ENCODE measurements at places on chromosomes 13 and 19. TPM values are rescaled to one million over a fixed set of nuclear protein-coding genes. Genes with fewer than 3 reads are reported as not detected.

TMEM255B gene
- total RNA-seq, result 1.3 TPM

GFY gene
- total RNA-seq, result not detected

ATP4B gene
- total RNA-seq, result not detected

LILRA1 gene
- total RNA-seq, result not detected

- no peaks in the 10 kb centered on the region for H3K4me1 ChIP-seq
- no peak overlapping the region for H3K27ac ChIP-seq
- no peak for DNase-seq
- H3K4me3 ChIP-seq, result no peak overlapping the region
- H3K36me3 ChIP-seq, result no peaks in the 10 kb centered on the region
- no peaks in the 10 kb centered on the region for H3K27me3 ChIP-seq
Measured at GRCh38 chr19:35789195-35789977, 14.0 kb downstream of the ARHGAP33 start.

DNA sequence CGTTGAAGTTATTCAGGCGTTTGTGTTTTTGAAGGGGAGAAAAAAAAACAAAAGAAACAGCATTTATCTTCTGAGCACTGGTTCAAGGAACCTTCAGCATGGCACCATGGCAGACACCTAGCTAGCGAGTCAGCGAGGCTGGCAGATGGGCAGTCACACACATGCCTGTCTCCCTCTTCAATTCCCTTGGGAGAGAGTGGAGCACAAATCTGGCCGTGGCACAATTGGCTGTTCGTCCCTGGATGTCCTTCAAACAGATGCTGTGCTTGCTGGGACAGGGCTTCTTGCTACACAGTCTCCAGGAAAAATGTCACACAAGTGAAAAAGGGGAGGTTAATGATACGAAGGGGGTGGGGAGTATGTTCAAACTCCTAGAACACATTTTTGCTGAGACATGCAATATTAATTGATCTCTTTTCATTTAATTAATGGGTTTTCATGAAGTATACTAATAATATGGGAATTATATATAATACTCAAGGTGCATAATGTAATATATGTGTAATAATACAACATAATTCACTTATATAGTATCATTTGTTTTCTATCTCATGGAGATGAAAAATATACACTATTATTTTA lies 1674.5 kb upstream of the SLC10A2 start:
- no peaks in the 10 kb centered on the region for H3K27me3 ChIP-seq
- no peaks in the 10 kb centered on the region for H3K4me1 ChIP-seq
- H3K36me3 ChIP-seq, result no peaks in the 10 kb centered on the region
- no peak overlapping the region for H3K4me3 ChIP-seq
- H3K27ac ChIP-seq, result no peak overlapping the region

- no peak for DNase-seq
Measured at GRCh38 chr13:45932676-45933075, 81.1 kb upstream of the SIAH3 start.

- no peaks in the 10 kb centered on the region for H3K4me1 ChIP-seq
- H3K27ac ChIP-seq, result no peak overlapping the region
- no peaks in the 10 kb centered on the region for H3K36me3 ChIP-seq
Measured at GRCh38 chr13:61777271-61777670, 361.6 kb upstream of the PCDH20 start.

DNA sequence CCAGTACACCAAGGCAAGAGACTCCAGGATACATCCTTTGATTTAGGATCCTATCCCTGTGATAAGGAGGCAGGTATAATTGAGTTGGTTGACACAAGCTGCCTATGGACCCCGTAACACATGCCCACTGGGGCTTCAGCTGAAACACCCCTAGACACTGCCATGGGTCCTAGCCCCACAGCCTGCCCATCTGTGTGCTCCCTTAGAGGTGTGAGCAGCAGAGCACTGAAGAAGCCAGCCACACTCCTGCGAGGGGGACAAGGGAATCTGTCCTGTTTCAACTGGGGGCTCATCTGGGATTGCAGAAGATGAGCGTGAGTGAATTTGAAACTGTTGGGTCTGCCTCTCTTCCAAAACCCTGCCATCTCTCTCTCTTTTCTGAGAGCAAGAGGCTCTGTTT lies 385.9 kb upstream of the SLITRK6 start:
- H3K4me1 ChIP-seq, result no peaks in the 10 kb centered on the region
- H3K4me3 ChIP-seq, result no peak overlapping the region
- no peak overlapping the region for H3K27ac ChIP-seq

- H3K4me1 ChIP-seq, result peaks cover 23% of the 10 kb centered on the region
- no peak for DNase-seq
- peaks cover 5% of the 10 kb centered on the region for H3K27me3 ChIP-seq
- peaks cover 86% of the 10 kb centered on the region for H3K36me3 ChIP-seq
Measured at GRCh38 chr19:51901860-51902259, 3.0 kb downstream of the ZNF649 start.

DNA sequence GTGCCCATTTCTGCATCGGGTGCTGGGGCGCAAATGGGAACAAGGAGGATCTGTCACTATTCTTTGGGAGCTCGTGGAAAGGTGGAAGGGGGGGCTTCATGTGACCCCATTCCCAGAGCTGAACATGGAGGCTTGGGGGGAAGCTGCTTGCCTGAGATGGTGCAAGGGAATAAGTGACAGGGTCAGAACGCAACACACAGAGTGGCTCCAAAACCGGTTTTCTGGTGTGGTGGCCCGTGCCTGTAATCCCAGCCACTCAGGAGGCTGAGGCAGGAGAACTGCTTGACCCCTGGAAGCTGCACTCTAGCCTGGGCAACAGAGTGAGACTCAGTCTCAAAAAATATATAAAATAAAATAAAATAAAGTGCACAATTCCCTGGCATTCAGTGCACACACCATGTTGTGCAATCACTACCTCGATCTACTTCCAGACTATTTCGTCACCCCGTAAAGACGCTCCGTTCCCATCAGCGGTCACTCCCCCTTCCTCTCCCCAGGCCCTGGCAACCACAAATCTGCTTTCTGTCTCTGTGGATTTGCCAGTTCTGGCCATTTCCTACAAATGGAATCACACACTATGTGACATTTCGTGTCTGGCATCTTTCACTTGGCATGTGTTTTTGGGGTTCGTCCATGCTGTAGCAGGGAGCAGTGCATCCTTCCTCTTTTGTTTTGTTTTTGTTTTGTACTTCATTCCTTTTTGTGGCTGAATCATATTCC lies 18.2 kb upstream of the COMP start:
- no peak overlapping the region for H3K27ac ChIP-seq
- H3K4me1 ChIP-seq, result peaks cover 3% of the 10 kb centered on the region
- H3K4me3 ChIP-seq, result no peak overlapping the region
- H3K36me3 ChIP-seq, result no peaks in the 10 kb centered on the region

- H3K4me3 ChIP-seq, result no peak overlapping the region
- H3K36me3 ChIP-seq, result no peaks in the 10 kb centered on the region
- H3K27me3 ChIP-seq, result no peaks in the 10 kb centered on the region
Measured at GRCh38 chr13:59519819-59520218, 643.9 kb downstream of the DIAPH3 start.

DNA sequence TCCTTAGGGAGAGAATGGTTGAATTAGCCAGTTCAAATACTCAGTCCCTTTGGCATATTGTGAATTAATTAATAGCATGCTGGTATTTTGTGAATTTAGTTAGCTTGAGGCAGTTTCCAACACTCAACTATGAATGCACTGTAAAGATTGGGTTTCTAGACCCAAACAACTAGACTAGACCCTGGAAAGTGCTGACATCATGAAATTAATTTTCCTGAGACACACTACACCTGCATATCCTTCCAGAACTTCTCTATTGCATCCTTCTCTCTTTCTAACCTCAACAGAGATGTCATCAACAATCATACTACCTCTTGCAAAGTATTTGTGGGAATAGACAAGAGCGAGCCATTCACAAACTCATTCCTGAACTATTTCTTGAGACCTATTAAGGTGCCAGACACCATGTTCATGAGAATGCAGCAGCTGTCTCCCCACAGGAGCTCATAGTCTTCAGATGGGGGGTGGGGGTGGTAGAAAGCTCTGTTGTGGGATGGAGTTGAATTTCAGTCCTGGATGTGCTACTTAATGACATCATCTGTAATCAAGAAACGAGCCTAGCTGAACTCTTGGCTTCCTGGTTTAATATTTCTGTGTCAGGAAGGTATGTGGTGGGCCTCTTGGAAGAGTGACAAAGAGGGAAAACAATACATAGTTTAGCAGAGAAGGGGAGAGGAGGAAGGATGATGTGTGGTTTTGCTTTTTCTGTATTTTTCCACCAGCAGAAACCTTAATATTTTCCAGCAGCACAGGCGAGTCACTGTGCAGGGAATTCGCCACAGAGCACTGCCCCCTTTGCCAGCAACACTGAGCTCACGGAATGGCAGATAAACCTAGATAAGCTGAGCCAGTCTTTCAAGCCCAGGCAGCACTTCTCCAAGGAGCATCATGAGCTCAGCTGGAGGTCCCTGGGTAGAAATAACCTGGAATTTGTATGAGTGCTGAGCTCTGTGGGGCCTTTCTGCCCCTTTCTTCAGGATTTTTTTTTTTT lies 53.1 kb upstream of the CYSLTR2 start:
- no peak overlapping the region for H3K4me3 ChIP-seq
- peaks cover 2% of the 10 kb centered on the region for H3K36me3 ChIP-seq
- no peak overlapping the region for H3K27ac ChIP-seq
- no peak for DNase-seq
- peaks cover 7% of the 10 kb centered on the region for H3K4me1 ChIP-seq
- H3K27me3 ChIP-seq, result peaks cover 3% of the 10 kb centered on the region

GRCh38 chr19:41019346-41019745 lies 28.3 kb downstream of the CYP2B6 start:
- no peak overlapping the region for H3K4me3 ChIP-seq
- DNase-seq, result no peak
- H3K27ac ChIP-seq, result no peak overlapping the region
- H3K4me1 ChIP-seq, result peaks cover 4% of the 10 kb centered on the region
- peaks cover 8% of the 10 kb centered on the region for H3K27me3 ChIP-seq

DNA sequence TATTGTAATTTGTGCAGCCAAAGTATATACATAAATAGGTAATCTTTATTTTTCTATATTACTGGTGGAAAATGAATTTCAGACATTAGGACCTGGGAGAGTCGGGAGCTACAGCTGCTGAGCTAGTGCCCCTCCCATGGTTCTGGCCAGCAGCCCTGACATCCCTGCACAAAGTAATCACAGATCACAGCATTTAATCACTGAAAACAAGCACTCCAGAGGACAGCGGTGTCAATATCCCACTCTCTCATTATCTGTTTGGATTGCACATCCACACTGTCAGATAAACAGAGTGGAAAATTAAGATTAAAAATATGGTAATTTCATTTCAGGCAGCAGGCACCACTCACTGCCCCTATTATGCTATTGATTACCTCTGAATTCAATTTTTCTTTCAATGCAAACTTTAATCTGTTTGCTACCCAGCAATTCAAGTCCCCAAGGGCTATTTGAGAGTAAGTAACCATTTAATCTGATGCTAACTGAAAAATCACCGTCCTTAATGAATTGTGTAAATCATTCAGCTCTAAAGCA lies 254.1 kb upstream of the SOX21 start:
- H3K4me3 ChIP-seq, result no peak overlapping the region
- H3K27ac ChIP-seq, result no peak overlapping the region
- peaks cover 3% of the 10 kb centered on the region for H3K4me1 ChIP-seq
- no peaks in the 10 kb centered on the region for H3K36me3 ChIP-seq
- DNase-seq, result no peak
- H3K27me3 ChIP-seq, result peaks cover 69% of the 10 kb centered on the region

- no peak overlapping the region for H3K4me3 ChIP-seq
- H3K4me1 ChIP-seq, result no peaks in the 10 kb centered on the region
- DNase-seq, result no peak
- H3K36me3 ChIP-seq, result no peaks in the 10 kb centered on the region
- H3K27ac ChIP-seq, result no peak overlapping the region
- peaks cover 1% of the 10 kb centered on the region for H3K27me3 ChIP-seq
Measured at GRCh38 chr13:76854894-76855293, 31.3 kb downstream of the KCTD12 start.
